ENCODE measurements at places on chromosomes 6 and 20. TPM values are rescaled to one million over a fixed set of nuclear protein-coding genes. Genes with fewer than 3 reads are reported as not detected.

Gene FAM83D
- total RNA-seq, result 16.7 TPM

Gene VSTM2L
- total RNA-seq, result 1.4 TPM

Gene PPIL1
- total RNA-seq, result 11.4 TPM

Gene CUTA
- total RNA-seq, result 522 TPM

Gene SLC17A1
- total RNA-seq, result not detected

Gene ITPA
- 26.2 TPM for total RNA-seq

Gene HLA-DPA1
- 0.18 TPM for total RNA-seq

Gene ENPP1
- total RNA-seq, result 7.4 TPM

Gene SCP2D1
- not detected for total RNA-seq

Gene CLDN20
- not detected for total RNA-seq

Gene DST
- total RNA-seq, result 505 TPM

Gene OR2H2
- total RNA-seq, result not detected

Gene GSTA3
- total RNA-seq, result not detected

Gene MEP1A
- not detected for total RNA-seq

Gene CRIP3
- total RNA-seq, result not detected

Gene SOX18
- not detected for total RNA-seq

Gene BPI
- 1.4 TPM for total RNA-seq

Gene EYA4
- total RNA-seq, result 5.7 TPM

Gene EFCAB8
- not detected for total RNA-seq

Gene CPNE5
- 0.18 TPM for total RNA-seq

Gene EPPIN
- not detected for total RNA-seq

Gene OR12D3
- not detected for total RNA-seq

Gene EPHA7
- 1.5 TPM for total RNA-seq

Gene GABRR1
- total RNA-seq, result not detected

Gene IRF4
- total RNA-seq, result not detected

Gene SPATA2
- 3.4 TPM for total RNA-seq

Gene KCNK15
- total RNA-seq, result 8.5 TPM

Gene COQ3
- total RNA-seq, result 8.9 TPM

All from fibroblast of the aortic adventitia (primary cell).